ENCODE measurements at places on chromosomes 4 and X.
A peak's percentile ranks its signal among the peaks of the same experiment; 100 is the strongest.

- DNase-seq = no peak
Measured at GRCh38 chrX:53599781-53600396, 86.6 kb downstream of the HUWE1 start.

DNA sequence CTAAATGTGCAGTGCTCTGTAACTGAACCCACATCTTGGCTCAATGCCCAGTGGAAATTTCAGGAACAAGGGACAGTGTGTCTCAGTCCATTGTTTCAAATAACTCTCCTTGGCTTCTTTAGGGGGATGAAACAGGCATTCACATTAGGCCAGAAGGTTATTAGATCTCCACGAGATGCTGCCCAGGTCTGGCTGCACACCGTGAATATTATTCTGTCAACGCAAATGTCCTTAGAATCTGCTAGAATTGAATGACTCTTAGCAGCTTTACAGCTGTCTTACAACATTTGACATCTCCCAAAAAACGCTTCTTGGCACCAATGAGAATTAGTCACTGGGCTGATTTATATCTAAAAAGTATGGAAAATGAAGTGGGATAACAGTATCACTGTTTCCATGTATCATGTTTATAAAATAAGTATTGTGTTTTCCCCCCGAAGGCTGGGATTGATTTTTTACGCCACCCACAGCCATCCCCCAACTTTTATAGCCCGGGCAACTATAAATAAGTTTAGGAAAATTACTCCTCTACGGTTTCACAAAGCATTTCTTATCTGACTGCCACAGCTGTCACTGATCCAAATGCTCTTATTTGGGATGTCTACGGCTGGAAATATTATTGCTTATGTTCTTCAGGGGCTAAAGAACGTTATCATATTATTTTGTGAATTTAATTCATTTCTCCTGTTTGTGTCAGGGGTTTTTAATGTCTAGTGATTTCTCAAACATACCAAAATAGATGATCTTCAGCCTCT is 559.7 kb upstream of the FAT1 start:
- DNase-seq = no peak

DNA sequence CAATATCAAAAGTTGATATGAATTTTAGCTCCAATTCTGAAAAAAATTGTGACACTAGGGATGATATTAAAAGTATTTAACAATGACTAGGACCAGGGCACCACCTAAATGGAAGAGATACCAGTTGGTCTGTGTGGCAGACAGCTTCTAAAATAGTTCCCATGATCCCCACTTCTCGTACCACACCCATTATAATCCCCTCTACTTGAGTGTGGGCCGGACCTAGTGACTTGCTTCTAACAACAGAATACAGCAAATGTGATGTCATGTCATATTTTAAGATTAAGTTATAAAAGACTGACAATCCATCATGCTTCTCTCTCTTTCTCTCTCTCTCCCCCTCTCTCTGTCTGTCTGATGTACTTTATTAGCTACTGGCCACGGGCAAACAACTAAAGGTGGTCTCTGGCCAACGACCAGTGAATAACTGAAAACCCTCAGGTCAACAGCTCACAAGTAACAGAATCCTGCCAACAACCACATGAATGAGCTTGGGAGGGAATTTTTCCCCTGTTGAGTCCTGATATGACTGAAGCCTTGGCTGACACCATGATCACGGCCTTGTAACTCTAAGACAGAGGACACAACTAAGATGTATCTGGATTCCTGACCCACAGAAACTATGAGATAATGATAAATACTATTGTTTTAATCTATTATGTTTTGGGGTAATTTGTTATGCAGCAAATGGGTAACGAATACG is 34.4 kb downstream of the FAM13A start:
- no peak for DNase-seq

GRCh38 chrX:40104630-40104984 is 6.8 kb upstream of the BCOR start:
- DNase-seq = no peak

- DNase-seq = no peak
Measured at GRCh38 chr4:161546902-161547301, 616.9 kb downstream of the FSTL5 start.

DNA sequence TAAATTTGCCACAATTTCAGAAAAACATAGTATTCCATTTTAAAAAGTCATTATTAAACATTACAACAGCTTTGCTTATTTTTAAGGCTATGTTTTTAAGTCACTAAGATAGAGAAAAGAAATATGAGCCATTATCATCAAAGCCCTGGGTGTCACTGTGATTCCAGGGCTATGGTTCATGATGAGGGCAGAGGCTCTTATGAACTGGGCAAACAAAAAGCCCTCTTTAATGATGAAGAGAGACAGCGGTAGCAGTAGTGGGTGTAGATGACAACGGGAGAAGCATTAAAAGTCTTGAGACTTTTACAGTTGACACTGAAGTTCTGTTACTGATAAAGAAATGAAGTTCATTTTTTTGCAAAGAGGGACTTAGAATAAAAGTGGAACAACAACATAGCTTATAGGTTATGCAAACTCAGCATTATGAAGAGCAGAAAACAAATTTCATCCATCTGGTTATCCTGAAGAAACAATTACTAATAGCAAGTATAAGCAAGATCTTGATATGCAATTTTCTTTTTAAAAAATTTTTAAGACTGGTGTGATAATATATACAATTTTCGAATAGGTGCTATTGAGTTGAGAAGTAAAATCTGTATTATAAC is 202.7 kb upstream of the ETNPPL start:
- no peak for DNase-seq

DNA sequence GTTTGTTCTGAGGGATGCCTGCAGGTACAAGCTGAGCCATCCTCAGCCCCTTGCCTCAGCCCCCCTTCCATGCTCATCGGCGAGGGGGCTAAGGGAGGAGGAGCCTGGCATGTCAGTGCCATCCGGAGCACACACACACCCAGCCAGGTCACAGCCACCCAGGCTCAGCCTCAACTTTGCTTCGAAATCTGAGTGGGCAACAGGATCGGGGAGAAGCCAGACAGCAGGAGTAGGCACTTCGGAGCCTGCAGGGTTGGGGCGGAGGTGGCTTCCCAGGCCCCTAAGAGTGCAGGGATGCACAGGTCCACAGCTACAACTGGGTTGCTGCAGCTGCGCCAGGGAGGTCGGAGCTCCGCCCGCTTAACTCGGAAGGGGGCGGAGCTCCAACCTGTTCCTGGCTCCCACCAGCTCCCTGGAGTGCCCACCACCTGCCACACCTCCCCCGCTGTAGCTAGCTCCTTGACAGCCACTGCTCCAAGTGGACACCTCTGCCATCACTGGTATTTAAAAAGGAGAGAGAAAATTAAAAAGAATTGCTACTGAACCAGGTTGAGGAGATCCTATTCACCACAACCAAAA is 192.9 kb upstream of the GALNT7 start:
- DNase-seq = no peak

DNA sequence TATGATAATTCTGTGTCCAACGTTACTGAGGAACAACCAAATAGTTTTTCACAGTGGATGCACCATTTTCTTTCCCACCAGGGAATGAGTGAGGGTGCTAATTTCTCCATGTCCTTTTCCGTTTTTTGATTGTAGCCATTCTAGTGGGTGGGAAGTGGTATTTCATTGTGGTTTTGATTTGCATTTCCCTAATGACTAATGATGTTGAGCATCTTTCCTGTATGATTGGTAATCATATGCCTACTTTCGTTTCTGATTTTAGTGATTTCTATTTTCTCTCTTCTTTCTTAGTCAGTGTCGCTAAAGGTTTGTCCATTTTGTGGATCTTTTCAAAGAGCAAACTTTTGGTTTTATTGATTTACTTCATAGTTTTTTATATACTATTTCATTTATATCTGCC is 32.1 kb upstream of the TEX13D start:
- DNase-seq = no peak

GRCh38 chrX:2875798-2876399 is 47.2 kb downstream of the GYG2 start:
- DNase-seq = peak; percentile 13

DNA sequence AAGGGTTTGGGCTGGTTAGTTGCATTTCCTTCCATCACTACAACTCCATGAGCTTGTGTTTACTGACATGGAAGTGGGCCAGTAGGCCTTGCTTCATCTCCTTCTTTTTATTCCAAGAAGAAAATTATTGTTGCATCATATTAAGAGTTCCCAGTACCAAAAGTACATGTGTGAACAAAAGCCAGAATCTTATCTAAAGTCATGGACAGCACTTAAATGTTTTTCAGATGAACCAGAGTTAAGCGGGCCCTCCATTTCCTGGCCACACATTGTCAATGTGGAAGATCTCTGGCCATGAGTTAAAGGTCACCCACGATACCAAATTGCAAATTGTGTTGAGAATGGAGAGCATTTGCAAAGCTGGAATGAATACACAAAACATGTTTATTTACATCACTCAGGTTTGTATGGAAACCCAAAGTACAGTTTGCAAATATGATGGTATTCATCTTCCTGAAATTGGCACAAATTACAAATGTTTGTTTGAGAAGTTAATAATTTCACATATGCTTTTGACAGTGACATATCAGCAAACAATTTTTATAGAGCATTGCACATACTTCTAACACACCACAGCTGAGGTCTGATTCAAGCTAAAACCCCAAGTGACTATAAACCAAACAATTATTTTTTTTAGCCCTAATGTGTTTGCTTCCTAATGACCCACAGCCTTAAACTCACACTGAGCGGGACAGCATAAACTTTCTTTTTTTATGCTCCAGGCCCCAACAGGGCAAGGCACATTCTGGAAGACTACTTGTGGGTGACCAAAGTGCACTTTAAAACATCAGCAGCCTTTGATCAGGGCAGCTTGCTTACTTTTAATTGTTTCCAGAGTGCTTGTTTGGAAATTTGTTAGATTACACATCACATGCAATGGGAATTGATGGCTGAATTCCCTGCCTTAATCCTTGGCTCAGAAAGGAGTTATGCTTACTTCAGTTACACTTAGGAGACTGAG is 502.9 kb upstream of the SLIT2 start:
- DNase-seq = no peak

DNA sequence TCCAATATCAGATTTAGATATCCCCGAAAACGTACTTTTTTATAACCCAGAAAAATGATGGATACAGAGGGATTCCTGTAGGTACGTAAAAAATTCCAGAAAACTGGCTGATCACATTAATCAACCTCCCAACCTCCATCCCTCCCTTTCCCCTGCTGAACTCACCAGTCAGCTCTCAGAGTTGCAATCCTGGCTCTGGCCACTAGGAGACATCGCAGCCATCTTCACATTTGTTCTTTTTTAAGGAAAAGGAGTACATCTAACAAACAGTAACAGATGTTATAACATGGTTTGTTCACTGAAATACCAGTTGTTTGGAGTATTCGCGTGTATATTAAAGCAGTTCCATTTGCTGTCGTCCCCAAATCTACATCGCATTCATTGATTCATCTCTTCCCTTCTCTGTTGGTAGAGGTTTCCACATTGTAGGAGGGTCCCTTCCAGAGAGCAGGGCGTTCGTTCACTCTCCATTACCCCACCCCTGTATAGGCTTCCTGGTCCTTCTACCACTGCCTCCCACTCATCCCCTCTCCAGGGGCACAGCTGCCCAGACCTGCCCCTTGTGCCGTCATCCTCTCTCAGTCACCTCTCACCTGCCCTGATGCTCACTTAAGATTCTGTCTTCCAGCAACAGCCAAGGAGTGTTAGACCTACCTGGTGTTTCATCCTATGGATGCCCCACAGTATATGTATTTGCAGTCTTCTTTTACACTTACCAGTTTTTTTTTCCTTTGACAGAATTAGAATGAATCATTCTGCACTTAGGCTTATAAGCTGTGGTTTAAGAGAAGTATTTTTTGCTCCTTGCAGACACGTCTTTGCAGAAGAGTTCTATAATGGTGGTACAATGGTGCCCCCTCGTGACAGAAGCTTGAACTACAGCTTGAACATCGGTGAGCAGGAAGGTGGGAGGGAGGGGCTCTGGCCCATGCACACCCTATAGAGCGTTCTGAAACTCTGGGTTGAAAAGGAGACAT is 36.8 kb upstream of the RAB40AL start:
- peak; percentile 6 for DNase-seq

GRCh38 chr4:24497221-24497620 is 87.1 kb downstream of the DHX15 start:
- DNase-seq = no peak

GRCh38 chr4:3022112-3022511 is 52.2 kb downstream of the HTT-AS start:
- DNase-seq = no peak

DNA sequence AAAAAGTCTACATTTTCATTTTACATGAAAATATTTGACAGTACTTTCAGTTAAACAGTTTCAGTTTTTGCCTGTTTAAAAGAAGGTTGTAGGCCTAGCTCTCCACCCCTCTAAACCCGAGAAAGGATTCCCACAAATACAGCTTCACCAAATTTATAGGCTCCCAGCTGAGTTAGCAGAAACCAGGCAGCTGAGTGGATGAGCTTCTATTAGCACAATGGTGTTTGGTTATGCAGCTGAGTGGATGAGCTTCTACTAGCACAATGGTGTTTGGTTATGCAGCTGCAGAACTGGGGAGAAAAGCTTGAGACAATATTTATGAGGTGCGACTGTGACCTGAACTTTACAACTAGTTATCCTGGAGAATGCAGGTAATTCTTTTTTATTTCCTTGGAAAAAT is 36.6 kb upstream of the PAQR3 start:
- no peak for DNase-seq

- DNase-seq = peak; percentile 20
Measured at GRCh38 chr4:123661080-123661737, 264.6 kb downstream of the SPRY1 start.

DNA sequence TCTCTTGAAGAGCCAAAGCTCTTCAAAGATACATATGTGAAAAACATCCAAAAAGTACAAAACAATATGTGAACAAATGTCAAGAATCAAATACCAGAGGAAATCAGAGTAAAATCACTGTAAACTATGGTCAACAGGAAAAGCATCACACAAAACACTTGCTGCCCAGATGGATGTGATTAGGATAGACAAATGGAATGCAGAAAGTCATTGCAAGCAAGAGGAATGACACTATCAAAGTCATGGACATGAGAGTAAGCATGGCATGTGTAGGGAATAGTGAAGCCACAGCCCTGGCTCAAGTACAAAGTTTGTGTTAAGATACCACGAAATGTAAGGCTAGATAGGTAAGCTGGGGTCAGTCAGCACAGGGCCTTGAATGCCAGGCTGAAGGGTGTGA is 37.7 kb downstream of the CLDN2 start:
- no peak for DNase-seq

DNA sequence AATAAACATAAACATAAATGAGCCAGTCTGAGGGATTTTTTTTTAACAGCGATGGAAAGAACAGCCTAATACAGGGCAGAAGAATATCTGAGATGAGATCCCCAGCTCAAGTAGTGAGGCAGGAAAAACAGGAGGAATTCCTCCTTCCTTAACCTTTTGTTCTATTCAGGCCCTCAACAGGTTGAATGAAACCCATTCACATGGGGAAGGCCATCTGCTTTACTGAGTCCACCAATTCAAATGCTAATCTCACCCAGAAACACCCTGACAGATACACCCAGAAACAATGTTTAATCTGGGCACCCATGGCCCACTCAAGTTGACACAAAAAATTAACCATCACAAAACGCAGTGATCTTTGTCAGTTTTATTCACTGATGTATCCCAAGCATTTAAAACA is 45.5 kb downstream of the SMIM31 start:
- no peak for DNase-seq

- no peak for DNase-seq
Measured at GRCh38 chr4:1379801-1380331, 26.4 kb downstream of the NKX1-1 start.

GRCh38 chr4:10006231-10006600 is 15.1 kb downstream of the SLC2A9 start:
- no peak for DNase-seq

- DNase-seq = peak; percentile 5
Measured at GRCh38 chr4:110514889-110515479, 39.0 kb downstream of the ENPEP start.

Data from HTR-8/SVneo (cell line).